Endothelial cell (in vitro differentiated cells): ENCODE measurements at places on chromosomes 12 and 14. TPM values are rescaled to one million over a fixed set of nuclear protein-coding genes. Genes with fewer than 3 reads are reported as not detected.

DNA sequence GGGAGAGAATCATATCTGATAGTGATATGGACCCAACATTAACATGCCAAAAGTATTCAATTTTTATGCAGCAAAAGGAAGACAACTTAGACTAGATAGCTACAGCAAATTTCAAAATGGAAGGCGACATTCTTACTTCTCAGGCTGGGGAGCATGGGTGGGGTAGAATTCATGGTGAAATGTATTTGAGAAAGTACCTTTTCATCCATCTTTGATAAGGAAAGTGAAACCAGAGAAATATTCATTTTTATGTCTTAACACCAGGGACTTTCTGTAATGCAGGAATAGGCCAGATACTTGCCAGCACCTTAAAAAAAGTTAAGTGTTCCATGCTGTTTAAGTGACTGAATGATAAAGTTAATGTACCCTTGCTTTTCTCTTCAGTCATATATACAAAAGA is 13.4 kb downstream of the BTG1 start:
- no peak for DNase-seq

DNA sequence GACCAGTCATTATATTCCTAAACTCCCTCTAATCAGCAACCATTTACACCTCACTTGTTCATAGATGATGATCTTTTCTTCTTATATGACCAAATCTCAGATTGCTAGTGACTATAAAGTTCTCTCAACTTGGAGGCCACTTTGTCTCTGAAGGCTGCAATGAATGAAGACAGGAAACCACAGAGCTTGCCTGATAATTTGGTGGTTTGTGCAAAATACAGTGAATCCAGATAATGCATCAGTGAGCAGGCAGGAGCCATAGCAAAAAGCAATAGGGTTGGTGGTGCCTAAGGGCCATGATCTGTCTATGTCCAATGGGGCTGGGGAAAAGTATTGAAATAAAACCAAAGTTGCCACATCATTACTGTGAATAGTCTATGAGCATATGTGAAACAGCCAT is 123.8 kb upstream of the LRFN5 start:
- DNase-seq, result no peak

GRCh38 chr12:39617887-39618286 is 1.7 kb downstream of the ABCD2 start:
- DNase-seq, result no peak

- no peak for DNase-seq
Measured at GRCh38 chr14:65731933-65732506, 319.5 kb downstream of the FUT8 start.

DNA sequence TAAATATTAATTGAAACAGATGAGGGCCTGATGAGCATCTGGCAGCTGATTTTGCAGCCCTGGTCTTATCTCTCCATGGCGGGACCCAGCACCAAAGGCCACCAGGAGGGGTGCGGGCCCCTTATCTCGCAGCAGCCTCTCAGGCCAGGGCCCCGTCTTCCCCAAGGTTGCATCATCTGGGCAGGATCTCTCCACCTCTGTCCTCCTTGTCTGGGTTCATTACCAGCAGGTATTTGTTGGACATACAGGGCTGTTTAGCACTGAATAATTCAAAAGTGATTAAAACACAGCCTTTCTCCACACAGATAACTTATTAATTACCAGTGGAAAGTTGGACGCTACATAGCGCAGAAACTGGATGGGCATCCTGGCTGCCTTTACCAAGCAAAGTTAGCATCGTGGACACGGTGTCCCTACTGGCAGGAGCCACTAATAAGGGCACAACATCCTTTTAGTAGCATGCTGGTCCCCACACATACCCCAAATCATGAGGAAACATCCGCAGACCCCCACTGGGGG is 25.8 kb downstream of the TMEM120B start:
- no peak for DNase-seq

- DNase-seq, result peak; percentile 68
Measured at GRCh38 chr12:121796855-121797751, 3.6 kb upstream of the RHOF start.

- DNase-seq, result no peak
Measured at GRCh38 chr12:99436584-99436983, 211.0 kb upstream of the GARIN6 start.

DNA sequence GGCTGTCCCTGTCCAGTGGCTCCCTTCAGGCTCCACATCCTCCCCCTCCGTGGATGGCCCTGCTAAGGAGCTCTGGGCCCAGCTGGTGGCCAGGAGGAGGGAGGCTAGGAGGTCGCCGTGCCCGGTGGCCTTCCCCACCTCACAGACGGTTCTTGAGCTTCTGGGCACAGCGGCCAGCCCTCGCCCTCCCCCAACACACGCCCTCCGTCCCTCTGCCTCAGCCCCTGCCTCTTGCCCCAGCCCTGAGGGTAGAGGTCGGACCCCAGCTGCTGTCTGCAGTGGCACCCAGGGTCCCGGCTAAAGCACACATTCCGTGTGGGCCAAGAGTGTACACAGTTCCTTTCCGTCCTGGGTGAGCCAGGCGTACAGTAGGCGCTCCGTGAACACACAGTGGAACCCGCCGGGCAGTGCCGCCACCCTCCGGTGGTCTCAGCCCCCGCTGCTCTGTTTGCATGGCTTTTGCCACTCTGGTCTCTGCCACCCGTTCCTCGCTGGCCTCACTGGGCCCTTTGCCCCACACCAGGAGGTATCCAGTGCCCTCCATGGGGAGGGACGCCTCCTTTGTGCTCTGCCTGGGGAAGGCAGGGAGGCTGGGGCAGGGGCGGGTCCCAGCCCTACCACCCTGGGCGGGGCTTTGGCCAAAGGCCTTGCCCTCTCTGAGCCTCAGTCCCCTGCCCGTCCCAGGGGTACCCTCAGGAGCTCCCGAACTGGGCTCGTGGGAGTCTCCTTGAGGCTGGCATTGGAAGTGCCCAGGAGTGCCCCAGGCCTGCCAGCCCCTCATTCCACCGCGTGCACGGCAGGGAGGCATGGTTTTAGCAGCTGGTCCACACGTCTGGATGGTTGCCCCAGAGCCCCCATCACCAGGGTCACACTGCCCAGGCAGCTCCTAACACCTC is 13.0 kb downstream of the TRMT61A start:
- DNase-seq, result no peak

GRCh38 chr14:105881021-105881930 is 354.9 kb downstream of the TMEM121 start:
- DNase-seq, result no peak

DNA sequence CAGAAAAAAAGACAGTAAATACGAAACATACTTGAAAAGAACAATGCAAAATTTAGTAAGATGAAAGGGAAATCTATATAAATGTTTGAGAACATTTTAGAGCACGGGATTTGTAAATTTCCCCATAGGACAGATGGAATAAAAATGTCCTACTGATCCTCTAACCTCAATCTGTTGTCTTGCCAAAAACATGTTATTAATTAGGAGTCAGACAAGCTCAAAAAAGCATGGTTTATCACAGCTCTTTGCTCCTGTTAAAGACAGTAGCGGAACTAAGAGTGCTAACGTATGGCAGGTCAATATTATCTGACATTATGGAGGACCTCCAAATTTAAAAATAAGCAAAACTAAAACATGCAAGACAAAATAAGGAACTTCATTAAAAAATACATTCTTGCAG is 12.9 kb downstream of the GMFB start:
- DNase-seq, result no peak

GRCh38 chr12:52779914-52780313 is 2.8 kb upstream of the KRT76 start:
- no peak for DNase-seq

- DNase-seq, result no peak
Measured at GRCh38 chr12:120006258-120006975, 17.4 kb downstream of the BICDL1 start.

- peak; percentile 10 for DNase-seq
Measured at GRCh38 chr12:128853600-128854197, 421 bp downstream of the GLT1D1 start.

DNA sequence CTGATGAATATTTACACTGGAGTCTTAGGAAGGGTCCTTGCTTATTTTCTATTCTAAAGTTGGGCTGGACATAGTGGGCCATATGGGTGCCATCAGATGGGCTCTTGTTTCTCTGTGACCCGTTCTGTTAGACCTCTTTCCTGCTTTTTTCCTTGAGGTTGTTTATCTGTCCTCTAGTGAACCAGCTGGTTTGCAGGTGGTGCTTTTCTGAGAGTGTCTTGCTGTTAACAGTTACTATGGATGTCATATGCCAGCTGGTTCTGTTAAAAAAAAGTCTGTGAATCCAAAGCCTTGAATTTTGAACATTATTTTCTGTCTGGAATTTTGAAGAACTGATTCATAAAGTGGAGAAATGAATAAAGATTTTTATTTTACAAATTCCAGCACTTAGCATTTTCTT is 29.2 kb downstream of the ZC3H14 start:
- DNase-seq, result no peak

GRCh38 chr12:116561181-116561821 is 2.1 kb downstream of the MAP1LC3B2 start:
- no peak for DNase-seq

DNA sequence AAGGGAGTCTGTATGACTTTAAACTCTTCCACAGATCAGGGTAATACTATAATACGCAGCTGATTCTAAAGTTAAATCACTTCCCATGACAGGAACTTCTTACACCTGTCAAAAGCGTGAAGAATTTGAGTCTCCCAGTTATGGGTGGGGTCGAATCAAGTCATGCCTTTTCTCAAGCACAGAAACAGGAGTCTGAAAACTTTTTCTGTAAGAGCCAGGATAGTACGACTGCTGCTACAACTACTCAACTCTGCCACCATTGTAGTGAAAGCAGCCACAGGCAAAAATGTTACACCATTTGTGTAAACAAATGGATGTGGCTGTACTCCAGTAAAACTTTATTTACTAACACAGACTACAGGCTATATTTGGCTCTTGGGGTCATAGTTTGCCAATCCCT is 90.3 kb downstream of the DUSP6 start:
- no peak for DNase-seq

DNA sequence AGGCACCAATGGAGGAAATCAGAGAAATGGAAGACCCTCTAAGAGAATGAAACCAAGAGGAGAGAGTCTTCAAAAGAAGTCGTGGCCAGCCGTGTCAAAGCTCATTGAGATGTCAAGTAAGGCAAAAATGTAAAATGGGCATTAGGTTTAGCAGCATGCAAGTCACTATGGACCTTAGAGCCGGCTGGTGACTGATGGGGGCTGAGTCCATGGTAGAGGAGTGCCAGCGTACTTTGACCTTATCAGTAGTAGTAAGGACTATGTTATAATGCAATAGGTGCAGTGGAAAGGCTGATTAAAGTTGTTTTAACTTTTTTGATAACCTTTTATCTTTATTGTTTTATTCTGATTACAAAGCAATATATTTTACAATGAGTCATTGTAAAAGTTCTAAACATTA is 66.5 kb downstream of the ANO6 start:
- no peak for DNase-seq

The INSM2 gene
- not detected for total RNA-seq

The TSPAN8 gene
- total RNA-seq, result not detected

The SERPINA1 gene
- not detected for total RNA-seq

The PARPBP gene
- 7.5 TPM for total RNA-seq

The PMCH gene
- total RNA-seq, result not detected

The HOXC9 gene
- 0.28 TPM for total RNA-seq

The PMEL gene
- 136 TPM for total RNA-seq

The PPP2R5E gene
- total RNA-seq, result 43.7 TPM

The ZNF641 gene
- 35.3 TPM for total RNA-seq

The LRRC74A gene
- total RNA-seq, result not detected

The OR6C76 gene
- not detected for total RNA-seq

The OTOGL gene
- total RNA-seq, result 0.31 TPM

The TAS2R7 gene
- total RNA-seq, result not detected
